Mammary epithelial cell (primary cell): ENCODE measurements at places on chromosomes 4 and X.

DNA sequence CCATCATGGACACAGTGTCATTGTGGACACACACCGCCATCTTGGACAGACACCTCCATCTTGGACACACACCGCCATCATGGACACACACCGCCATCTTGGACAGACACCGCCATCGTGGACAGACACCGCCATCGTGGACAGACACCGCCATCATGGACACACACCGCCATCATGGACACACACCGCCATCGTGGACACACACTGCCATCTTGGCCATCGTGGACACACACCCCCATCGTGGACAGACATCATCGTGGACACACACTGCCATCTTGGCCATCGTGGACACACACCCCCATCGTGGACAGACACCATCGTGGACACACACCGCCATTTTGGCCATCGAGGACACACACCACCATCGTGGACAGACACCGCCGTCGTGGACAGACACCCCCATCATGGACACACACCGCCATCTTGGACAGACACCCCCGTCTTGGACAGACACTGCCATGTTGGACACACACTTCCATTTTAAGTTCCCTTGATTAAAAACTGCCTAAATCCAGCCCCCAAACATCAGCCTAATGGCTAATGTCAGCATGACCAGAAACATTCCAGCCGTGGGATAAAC, 9.1 kb downstream of the ASMTL start:
- DNase-seq: no peak

DNA sequence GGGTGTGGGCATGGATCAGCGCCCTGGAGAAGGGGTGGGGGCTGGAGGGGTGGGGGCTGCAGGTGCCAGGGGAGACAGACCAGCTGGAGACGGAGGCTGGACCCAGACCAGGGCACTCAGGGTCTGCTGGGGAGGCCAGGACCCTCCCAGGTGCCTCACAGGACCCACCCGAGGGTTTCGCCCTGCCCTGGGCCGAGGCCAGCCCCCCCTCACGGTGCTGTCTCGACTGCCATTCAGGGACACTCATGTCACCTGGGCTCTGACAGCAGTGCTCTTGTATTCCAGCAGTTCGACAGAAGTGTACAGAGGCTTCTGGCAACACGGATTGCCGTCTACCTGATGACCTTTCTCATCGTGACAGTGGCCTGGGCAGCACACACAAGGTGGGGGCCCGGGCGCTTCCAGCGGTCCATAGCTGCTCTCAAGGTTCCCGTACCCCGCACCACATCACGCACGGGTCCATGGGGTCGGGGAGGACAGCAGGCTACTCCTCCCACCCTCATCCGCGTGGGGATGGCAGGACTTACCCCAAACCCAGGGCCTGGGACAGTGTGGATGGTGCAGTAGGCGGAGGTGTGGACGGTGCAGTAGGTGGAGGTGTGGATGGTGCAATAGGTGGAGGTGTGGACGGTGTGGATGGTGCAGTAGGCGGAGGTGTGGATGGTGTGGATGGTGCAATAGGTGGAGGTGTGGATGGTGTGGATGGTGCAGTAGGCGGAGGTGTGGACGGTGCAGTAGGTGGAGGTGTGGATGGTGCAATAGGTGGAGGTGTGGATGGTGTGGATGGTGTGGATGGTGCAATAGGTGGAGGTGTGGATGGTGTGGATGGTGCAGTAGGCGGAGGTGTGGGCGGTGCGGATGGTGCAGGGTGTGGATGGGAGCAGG, 18.1 kb downstream of the TMEM175 start:
- no peak for DNase-seq

DNA sequence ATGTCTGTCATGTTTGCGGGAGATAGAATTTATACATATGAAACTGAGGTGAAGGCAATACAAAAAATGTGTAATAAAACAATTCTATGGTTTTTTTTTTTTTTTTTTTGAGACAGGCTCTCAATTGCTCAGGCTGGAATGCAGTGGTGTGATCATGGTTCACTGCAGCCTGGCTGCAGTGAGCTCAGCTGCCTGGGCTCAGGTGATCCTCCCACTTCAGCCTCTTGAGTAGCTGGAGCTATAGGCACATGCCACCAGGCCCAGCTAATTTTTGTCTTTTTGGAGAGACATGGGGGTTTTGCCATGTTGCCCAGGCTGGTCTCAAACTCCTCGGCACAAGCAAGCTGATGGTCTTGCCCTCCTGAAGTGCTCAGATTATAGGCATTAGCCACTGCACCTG, 10.1 kb downstream of the RADX start:
- no peak for DNase-seq

DNA sequence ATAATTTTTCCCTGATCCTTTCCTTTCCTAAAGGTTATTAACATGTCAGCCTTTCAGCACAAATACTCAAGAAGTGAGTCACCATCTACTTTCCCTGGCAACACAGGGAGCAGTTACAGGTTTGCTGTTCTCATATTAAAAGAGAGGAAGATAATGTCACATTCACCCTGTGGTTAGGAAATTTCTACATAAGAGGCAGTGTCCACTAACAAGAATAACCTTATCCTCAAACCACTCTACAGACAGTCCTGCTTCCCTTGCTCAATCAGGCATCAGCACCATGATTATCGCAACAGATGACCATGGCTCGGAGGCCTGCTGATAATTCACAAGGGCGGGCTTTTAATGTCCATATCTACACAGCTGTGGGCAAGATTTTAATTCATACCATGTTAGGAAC, 30.9 kb downstream of the RNF150 start:
- peak; percentile 52 for DNase-seq

DNA sequence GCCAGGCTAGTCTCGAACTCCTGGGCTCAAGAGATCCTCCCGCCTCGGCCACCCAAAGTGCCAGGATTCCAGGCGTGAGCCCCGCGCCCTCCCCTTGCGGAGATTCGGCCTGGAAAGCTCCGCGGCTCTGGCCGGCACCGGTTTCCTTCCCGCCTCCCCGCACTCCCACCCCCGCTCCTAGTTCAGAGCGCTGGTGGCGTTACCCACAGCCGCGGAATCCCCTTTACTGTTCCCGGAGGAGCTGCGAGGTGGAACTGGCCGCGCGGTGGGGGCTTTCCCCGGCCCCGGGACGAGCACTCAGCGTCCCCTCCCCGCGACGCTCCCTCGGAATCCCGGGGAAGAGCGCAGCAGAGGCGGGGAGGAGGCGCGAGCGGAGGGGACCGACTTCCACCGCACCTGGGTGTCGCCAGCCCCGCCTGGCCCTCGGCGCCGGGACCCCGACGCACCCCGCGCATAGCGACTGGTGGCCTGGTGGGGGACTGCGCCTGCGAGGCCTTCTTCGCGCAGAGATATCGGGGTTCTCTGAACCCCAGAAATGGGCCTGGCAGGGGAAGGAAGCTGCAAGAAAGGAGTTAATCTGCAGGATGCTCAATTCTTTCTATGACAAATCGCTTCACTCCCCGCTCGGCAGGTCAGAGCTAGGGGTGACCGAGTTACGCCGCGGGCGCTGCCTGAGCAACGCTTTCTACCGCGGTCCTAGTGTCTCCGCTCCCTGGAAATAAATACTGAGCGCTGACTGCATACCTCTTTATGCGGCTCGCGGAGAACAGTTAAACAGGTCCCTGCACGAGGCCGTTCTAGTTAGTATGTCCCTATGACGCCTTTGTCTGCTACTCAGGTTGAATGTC, 14.6 kb upstream of the SLC25A4 start:
- peak; percentile 20 for DNase-seq

DNA sequence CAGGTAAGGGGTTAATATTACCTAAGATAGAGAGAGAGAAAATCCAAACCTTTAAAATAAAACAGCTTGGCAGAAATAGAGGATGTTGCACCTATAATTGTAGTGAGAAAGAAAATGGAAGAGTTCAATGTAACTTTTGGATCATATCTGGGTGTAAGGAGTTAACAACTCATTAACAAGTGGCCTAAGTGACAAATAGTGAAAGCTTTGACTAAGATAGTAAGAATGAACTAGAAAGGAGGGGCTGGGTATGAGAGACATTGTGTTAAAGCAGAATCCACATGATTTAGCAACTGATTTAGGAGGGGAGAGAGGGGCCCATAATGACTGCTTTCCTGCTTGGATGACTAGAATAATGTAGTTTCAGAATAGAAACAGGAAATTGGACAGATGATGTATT, 761.0 kb downstream of the IL1RAPL1 start:
- DNase-seq: no peak

- peak; percentile 64 for DNase-seq
Measured at GRCh38 chrX:51568586-51568985, 50.1 kb downstream of the CENPVL3 start.

DNA sequence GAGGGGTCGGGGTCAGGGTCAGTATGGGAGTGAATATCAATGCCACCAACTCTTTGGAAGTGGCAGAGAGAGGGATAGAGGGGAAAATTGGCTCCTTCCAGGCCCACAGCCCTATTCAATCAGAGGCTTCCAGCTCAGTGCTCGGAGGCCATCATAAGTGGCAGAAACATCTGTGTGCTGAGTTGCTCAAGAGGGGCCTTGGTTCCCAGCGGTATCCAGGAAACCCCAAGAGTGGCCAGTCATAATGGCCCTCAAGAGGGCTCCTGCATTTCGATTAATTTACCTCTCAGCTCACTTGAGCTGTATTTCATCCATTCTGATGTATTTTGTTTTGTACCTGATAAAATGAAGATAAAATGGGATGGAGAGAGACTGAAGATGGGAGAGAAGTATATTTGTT, 154.3 kb upstream of the EOLA2 start:
- DNase-seq: no peak

DNA sequence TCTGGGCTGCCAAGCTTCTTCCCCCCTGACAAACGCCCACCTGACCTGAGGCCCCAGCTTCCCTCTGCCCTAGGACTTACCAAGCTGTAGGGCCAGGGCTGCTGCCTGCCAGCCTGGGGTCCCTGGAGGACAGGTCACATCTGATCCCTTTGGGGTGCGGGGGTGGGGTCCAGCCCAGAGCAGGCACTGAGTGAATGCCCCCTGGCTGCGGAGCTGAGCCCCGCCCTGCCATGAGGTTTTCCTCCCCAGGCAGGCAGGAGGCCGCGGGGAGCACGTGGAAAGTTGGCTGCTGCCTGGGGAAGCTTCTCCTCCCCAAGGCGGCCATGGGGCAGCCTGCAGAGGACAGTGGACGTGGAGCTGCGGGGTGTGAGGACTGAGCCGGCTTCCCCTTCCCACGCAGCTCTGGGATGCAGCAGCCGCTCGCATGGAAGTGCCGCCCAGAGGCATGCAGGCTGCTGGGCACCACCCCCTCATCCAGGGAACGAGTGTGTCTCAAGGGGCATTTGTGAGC, 37.0 kb downstream of the HTRA3 start:
- DNase-seq: no peak

- no peak for DNase-seq
Measured at GRCh38 chr4:14615671-14616070, 386.6 kb upstream of the CPEB2 start.

DNA sequence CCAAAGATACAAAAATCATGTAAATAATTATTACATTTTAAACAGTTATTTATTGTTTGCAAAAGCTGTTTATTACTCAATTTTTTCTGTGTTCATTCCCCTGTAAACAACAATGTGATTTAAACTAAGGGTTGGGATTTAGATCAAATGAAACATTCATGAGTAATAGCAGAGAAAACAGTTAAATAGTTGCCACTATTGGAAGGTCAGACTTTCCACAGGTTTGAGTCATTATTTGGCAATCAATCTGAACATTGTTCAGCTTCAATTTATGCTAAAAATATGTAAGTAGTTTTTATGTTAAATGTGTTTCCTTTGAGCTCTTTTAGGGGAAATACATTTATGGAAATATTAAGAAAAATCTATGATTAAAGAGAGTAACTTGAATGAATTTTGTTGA, 144.9 kb downstream of the STIM2 start:
- DNase-seq: peak; percentile 67

GRCh38 chrX:9352243-9352642, 112.6 kb upstream of the TBL1X start:
- no peak for DNase-seq

DNA sequence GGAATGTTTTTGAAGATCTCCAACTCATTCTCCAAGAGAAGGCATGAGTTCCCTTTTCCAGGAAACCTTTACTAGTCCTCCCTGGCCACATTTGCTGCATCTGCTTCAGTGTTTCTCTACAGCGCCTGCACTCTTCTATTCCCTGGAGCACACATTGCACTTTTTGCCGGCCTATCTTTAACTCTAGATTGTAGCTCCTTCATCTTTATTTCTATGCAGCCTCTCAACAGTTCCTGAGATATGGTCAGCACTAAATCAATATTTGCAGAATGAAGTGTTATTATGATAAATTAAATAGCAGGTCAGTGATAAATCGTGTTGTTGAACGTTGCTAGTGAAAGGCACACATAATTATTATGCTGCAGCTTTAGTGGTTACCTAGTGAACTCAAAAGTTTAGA, 88.3 kb downstream of the VCX3A start:
- DNase-seq: no peak

DNA sequence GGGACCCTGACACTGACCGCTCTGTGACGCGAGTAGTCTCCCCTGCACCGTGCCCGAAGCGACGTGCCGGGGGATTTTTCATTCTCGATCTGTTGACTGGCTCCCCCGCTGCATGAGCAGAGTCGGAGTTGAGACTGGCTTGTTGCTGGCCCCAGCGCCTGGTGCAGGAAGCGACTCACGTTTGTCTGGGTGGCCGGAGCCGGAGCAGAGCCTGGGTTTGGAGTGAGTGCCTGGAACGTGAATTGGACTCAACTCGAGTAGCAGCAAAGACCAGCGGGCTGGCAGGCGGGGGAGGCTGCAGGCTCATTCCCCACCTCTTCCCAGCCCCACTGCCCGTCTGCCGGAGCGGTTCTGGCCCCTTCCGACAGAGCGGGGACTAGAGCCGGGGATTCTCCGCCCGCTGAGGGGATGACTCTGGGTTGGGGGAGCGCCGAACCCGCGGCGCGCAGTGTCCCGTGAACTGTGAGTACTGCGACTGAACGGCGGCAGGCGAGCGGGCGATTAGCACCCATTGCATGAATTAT, 554 bp downstream of the PCDH7 start:
- DNase-seq: no peak

- no peak for DNase-seq
Measured at GRCh38 chr4:2267320-2267811, 5.5 kb upstream of the MXD4 start.

GRCh38 chrX:40908857-40909475, 173.6 kb upstream of the MED14 start:
- peak; percentile 53 for DNase-seq

- peak; percentile 54 for DNase-seq
Measured at GRCh38 chr4:128468123-128468989, 180.7 kb upstream of the PGRMC2 start.

DNA sequence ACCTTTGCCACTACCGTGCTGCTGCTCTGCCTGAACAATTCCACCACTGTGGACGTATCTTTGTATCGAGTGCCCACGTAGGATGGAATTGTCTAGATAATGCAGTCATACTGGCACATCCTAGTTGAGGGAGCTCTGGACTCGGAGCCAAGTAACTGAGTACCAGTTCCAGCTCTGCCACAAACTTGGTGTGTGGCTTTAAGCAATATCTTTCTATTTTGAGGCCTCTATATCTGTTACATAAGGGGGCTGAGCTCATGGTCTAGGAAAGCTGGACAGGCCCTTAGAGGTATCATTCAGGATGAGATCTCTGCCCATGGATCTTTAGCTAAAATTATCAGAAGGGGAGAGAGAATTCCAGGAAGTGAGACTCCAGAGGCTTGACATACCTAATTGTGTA, 12.4 kb downstream of the GABRE start:
- DNase-seq: no peak
